ENCODE measurements at places on chromosomes 1 and 21. TPM values are rescaled to one million over a fixed set of nuclear protein-coding genes. Genes with fewer than 3 reads are reported as not detected.

YOD1 gene
- 6.4 TPM for total RNA-seq

TIE1 gene
- 1,208 TPM for total RNA-seq

AMY1B gene
- not detected for total RNA-seq

DISP3 gene
- under 0.01 TPM for total RNA-seq

SYPL2 gene
- not detected for total RNA-seq

PGLYRP3 gene
- 0.16 TPM for total RNA-seq

PCSK9 gene
- total RNA-seq, result 0.32 TPM

HUNK gene
- total RNA-seq, result not detected

DCDC2B gene
- total RNA-seq, result not detected

RAP1GAP gene
- total RNA-seq, result under 0.01 TPM

OR2L3 gene
- not detected for total RNA-seq

MYBPH gene
- total RNA-seq, result not detected

NES gene
- total RNA-seq, result 81.5 TPM

TMEM53 gene
- 2.1 TPM for total RNA-seq

AUNIP gene
- 2.1 TPM for total RNA-seq

FAM89A gene
- 18.3 TPM for total RNA-seq

FALEC gene
- total RNA-seq, result not detected

DMBX1 gene
- total RNA-seq, result not detected

PCNX2 gene
- 2.3 TPM for total RNA-seq

LRRIQ3 gene
- total RNA-seq, result 0.16 TPM

LCE1D gene
- total RNA-seq, result not detected

OR6N1 gene
- total RNA-seq, result not detected

CCDC27 gene
- not detected for total RNA-seq

JAM2 gene
- 3.9 TPM for total RNA-seq

CITED4 gene
- total RNA-seq, result 3.0 TPM

KAZN gene
- total RNA-seq, result 2.8 TPM

OR2L13 gene
- total RNA-seq, result not detected

CDC42BPA gene
- total RNA-seq, result 159 TPM

ACKR1 gene
- total RNA-seq, result not detected

TSEN15 gene
- total RNA-seq, result 28.4 TPM

LRRC8D gene
- 17.9 TPM for total RNA-seq
